H9 (cell line): ENCODE measurements at places on chromosomes 6 and 20. TPM values are rescaled to one million over a fixed set of nuclear protein-coding genes. Genes with fewer than 3 reads are reported as not detected.

Gene TRIM40
- not detected in 2 replicates for total RNA-seq

Gene PERP
- total RNA-seq: 28.7 and 28.9 TPM in 2 replicates

Gene SF3B5
- 145 and 149 TPM in 2 replicates for total RNA-seq

Gene RHAG
- not detected in 2 replicates for total RNA-seq

Gene EYS
- total RNA-seq: 0.11 TPM in 1 of 2 replicates, not detected in the other

Gene NKAIN2
- 0.17 and 0.29 TPM in 2 replicates for total RNA-seq

DNA sequence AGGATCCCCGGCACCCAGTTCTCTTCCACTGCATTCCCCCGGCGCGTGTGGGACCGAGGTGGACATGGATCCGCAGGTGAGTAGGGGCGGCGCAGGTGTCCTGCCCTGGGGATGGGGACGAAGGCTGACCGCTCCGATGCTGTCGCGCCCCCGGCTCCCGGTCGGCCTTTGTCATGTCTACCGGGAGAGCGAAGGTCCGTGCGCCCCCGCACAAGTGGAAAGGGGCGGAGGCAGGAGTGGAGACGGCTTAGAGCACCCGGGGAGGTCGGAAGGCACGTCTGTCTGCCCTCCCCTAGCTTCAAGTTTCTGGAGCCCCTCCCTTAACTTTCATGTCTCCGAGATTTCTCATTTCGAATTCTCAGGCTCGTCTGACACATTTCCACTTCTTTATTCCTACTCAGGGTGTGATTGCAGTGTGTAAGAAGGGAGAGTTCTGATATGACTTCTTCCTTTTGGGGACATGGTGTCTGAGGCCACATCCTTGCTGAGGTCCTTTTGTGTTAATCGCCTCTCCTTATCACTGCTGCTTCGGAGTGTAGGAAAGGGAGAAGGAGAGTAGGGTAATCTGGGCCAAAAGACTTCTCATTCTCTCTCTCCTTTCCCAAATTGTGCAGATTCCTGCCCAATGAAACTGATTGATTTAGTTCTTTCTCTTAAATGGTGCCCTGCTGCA is 435 bp downstream of the KIFC1 start:
- H3K27me3 ChIP-seq: no peaks in the 10 kb centered on the region
- peak overlapping the region; percentile 94 for H3K4me3 ChIP-seq
- H3K27ac ChIP-seq: no peak overlapping the region
- H3K36me3 ChIP-seq: peaks cover 12% of the 10 kb centered on the region

- no peaks in the 10 kb centered on the region for H3K27me3 ChIP-seq
- no peak overlapping the region for H3K27ac ChIP-seq
- H3K4me1 ChIP-seq: no peaks in the 10 kb centered on the region
- H3K36me3 ChIP-seq: no peaks in the 10 kb centered on the region
These were observed 95.5 kb upstream of the SCGN start for GRCh38 chr6:25556516-25556915.

DNA sequence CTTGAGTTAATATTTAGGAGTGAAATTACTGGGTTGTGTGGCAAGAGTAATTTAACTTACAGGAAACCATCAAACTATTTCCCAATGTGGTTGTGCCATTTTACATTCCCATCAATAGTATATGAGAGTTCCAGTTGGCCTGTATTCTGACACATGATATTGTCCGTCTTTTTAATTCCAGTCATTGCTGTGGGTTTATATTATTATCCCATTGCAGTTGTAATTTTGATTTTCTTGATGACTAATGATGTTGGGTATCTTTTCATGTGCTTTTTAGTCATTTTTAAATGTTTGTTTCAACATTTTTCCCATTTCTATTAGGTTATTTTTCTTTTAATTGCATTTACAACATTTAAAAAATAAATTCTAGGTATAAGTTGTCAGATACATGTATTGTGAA is 614.0 kb downstream of the UTRN start:
- H3K4me1 ChIP-seq: no peaks in the 10 kb centered on the region; the same call in 1 of the 2 replicates
- H3K27ac ChIP-seq: no peak overlapping the region
- no peak overlapping the region for H3K4me3 ChIP-seq
- no peaks in the 10 kb centered on the region for H3K27me3 ChIP-seq
- peaks cover 10% of the 10 kb centered on the region for H3K36me3 ChIP-seq
- DNase-seq: no peak

DNA sequence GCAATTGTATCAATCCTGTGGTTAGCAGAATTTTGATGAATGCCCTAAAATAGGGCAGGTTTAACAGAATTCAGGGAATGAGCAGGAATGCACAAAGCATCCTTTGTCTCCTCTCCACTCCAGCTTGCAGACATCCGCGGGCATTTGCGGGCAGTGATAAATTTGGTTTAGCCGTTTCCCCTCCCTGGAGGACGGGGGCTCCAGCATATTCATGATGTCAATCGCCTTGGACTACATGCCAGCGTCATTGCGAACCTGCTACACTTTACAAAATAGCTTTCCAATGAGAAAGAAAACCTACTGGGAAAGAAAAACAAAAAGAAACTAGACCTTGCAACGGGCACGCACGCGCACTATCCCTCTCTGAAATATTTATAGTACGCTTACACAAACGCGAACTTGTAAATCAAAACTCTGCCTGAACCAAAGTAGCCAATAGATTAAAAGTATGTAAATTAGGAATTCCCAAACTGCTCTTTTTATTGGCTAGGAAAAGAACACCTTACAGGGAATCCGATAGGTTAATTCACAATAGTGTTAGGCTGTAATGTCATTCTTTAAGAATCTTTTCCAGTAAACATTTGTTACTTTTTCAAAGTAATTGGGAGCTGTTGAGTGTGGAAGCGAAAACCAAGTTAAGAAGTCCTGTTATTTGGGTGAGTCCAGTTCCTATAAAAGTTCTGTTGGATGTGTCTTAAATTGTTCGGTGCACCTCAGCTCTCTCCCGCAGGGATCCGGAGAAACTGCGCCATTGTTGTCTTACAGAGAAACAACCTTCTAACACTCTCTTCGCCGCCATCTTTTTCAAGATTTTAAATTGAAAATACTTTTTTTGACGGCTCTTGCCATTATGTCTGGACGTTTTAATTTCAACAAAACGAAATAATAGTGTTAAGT is 136.7 kb downstream of the HFE start:
- DNase-seq: peak; percentile 55
- H3K36me3 ChIP-seq: no peaks in the 10 kb centered on the region
- H3K4me3 ChIP-seq: no peak overlapping the region
- H3K27me3 ChIP-seq: no peaks in the 10 kb centered on the region

GRCh38 chr6:20217891-20218290 is 5.6 kb upstream of the MBOAT1 start:
- no peaks in the 10 kb centered on the region for H3K4me1 ChIP-seq
- H3K4me3 ChIP-seq: no peak overlapping the region
- DNase-seq: no peak
- no peaks in the 10 kb centered on the region for H3K36me3 ChIP-seq
- H3K27me3 ChIP-seq: no peaks in the 10 kb centered on the region
